ENCODE measurements at places on chromosomes 13 and 19. TPM values are rescaled to one million over a fixed set of nuclear protein-coding genes. Genes with fewer than 3 reads are reported as not detected.
A peak's percentile ranks its signal among the peaks of the same experiment; 100 is the strongest.

Gene APC2
- 1.4 TPM for polyA plus RNA-seq

DNA sequence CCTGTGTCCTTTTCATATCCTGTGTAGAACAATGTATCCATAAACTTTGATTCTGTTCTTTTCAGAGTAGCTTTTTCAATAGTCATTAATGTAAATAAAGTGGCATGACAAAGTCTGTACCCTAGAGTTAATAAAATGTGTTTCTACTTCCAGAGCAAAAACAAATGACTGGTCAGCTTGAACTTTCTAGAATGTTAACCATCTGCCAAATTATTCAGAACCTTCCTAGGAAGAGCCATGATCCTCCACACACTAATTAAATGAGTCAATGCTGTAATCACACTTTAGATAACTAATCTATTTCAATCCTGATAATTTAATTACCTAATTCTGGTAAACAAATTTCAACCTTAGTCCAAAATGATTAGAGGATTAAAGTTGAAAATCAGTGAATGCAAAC is 73.2 kb downstream of the DIAPH3 start:
- no peak for DNase-seq

DNA sequence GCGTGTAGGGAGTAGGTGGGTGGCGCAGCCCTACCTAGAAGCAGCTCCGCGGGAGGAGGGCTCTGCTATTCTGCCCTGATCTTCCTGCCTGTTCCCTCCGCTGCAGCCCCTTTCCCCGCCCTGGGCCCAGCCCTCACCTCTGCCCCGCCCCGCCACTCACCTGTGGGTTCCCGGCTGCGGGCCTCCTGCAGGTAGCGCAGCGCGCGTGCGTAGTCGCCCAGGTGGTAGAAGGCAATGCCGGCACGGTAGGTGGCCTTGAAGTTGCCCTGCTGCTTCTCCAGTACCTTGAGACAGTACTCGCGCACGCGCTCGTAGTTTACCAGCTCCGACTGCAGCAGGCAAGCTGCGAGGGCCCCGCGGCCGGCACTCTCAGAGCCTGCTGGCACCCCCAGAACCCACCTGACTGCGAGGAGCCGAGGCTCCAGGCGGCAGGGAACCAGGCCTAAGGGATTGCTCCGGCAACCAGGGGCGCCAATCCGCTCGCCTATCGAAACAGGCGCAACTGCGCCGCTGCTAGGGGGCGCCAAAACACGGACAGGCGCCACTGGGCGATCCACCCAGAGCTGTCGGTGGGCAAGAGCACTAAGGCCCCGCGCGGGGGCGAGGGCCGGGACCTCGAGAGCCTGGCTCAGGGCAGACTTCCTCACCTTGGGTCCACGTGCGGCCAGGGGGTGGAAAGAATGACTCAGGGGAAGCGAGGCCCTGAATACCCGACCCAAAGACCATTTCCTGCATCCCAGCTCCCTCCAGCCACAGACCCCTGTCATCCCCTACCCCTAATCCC is 965 bp downstream of the TTC9B start:
- DNase-seq: peak; percentile 83

GRCh38 chr19:6071875-6072274 is 38.4 kb downstream of the RFX2 start:
- no peak for DNase-seq

DNA sequence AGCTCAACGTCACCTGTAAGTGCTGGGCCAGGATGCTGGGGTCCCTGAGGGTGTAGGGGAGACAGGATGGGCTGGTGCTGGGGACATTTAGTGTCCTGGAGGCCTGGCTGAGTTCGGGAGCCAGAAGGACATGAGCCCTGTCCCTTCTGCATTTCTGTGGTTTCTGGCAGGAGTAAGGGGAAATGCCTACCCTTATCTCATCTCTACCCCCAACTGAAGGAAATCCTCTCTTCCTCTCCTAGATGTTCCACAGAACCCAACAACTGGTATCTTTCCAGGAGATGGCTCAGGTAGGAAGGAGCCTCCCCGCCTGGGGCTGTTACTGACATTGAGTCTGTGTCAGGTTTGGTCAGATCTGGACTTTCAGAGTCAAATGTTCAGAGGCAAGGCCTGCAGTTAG is 1.2 kb downstream of the CD33 start:
- DNase-seq: no peak

- no peak for DNase-seq
Observed at GRCh38 chr19:10878253-10878652, 6.9 kb downstream of the CARM1 start.

- no peak for DNase-seq
Observed at GRCh38 chr13:48163061-48163460, 68.2 kb upstream of the MED4 start.

GRCh38 chr19:3154957-3155736 is 19.3 kb downstream of the GNA15 start:
- DNase-seq: no peak

Gene B3GNT8
- polyA plus RNA-seq: 0.71 TPM

DNA sequence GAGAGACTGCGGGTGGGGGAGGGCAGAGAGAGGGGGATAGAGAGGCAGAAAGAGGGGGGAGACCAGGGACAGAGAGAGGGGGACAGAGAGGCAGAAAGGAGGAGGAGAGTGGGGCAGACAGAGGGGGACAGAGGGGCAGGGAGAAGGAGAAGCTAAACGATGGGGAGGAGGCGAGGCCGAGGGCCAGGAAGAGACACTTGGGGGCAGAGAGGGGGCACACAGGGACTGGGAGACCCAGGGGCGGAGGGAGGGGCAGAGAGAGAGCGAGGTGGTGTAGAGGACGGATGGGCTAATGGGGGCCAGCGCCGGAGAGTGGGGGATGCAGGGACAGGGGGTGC is 666 bp downstream of the MEIS3 start:
- DNase-seq: peak; percentile 67

Gene ZNF417
- 6.0 TPM for polyA plus RNA-seq

Gene ZNF285
- 1.3 TPM for polyA plus RNA-seq

Gene FLT1
- polyA plus RNA-seq: 26.8 TPM

Gene PTGIR
- polyA plus RNA-seq: not detected

DNA sequence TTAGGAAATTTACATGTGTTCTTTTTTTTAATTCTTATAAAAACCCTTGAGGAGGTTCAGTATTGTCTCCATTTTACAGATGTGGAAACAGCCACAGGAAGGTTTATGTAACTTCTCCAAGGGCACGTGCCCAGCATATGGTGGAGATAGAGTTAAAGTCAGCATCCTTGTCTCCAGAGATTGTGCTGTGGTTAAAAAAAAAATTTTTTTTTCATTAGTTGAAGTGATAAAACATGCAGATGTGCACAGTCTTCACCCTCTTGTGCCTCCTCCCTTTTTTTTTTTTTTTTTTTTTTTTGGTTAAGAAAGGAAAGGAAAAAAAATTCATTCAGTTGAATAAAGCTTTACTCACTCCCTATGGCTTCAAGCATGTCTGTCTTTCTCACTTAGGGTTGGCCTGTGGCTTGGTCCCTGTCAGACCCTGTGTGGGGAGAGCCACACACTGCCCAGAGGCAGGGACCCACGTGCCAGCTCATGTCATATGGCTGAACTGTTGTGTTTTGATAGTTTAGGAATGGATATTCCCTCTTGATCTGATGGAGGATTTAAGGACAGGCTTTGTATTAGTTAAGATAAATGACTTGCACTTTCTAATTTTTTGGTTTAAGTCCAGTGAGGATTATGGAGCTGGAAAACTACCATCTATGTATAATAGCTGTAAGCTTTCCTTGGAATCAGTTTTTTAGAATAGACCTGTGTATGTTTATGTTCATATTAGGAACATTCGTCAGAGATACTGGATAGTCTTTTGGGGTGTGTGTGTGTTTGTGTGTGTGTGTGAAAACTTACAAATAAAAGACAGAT is 19.3 kb downstream of the RNASEH2B start:
- no peak for DNase-seq

DNA sequence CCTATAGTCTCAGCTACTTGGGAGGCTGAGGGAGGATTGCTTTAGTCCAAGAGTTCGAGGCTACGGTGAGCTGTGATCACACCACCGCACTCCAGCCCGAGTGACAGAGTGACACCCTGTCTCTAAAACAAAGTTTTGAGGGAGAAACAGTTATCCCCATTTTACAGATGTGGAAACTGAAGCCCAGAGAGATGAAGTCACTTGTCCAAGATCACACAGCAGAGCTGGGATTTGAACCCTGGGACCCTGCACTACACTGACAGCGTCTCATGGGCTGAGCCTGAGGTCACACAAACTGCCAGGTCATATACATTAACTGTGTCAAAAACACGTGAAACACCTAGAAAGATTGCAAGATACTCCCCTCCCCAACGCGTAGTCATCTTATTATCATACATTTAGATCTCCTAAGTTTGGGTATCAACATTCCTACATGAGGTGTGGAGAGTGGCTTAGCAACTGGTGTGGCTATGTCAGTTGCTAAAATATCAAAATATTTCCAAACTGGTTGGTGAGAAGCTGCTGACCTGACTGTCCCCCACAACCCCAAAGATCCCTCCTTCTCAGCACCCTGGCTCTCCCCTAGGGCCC is 8.2 kb downstream of the FCGBP start:
- DNase-seq: no peak

- DNase-seq: no peak
Observed at GRCh38 chr13:45219123-45219891, 18.5 kb upstream of the KCTD4 start.

Gene PTGER1
- 0.57 TPM for polyA plus RNA-seq

Gene IGFL2
- polyA plus RNA-seq: not detected

GRCh38 chr13:39406688-39407087 is 196.3 kb downstream of the LHFPL6 start:
- DNase-seq: peak; percentile 61

Gene LGALS14
- not detected for polyA plus RNA-seq

Gene DACH1
- 0.57 TPM for polyA plus RNA-seq

GRCh38 chr19:14459703-14460102 is 15.5 kb downstream of the PTGER1 start:
- DNase-seq: no peak

GRCh38 chr19:23542562-23542961 is 144.4 kb downstream of the ZNF675 start:
- DNase-seq: no peak

All from GM23338 (cell line).